ENCODE measurements at places on chromosomes 3 and 15.

- no peak for DNase-seq
These were observed 261.3 kb upstream of the NECTIN3 start for GRCh38 chr3:110810356-110810755.

DNA sequence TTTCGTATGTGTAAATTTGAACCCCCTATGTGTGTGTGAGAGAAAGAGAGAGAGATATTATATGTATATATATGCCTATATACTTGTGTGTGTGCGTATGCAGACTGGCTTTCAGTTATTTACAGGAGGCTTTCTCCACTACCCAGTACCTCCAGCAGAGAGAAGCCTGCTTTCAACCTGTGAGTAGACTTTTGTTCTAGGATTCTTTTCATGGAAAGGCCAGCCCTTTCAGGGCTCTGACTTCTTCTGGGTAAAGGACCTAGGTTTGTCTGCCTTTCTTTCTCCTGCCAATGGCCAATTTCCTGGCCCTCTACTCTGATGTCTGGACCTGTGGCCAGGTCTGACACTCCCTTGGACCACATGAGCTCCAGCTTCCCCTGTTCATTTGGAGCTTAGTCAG lies 23.8 kb downstream of the LRRC28 start:
- no peak for DNase-seq

DNA sequence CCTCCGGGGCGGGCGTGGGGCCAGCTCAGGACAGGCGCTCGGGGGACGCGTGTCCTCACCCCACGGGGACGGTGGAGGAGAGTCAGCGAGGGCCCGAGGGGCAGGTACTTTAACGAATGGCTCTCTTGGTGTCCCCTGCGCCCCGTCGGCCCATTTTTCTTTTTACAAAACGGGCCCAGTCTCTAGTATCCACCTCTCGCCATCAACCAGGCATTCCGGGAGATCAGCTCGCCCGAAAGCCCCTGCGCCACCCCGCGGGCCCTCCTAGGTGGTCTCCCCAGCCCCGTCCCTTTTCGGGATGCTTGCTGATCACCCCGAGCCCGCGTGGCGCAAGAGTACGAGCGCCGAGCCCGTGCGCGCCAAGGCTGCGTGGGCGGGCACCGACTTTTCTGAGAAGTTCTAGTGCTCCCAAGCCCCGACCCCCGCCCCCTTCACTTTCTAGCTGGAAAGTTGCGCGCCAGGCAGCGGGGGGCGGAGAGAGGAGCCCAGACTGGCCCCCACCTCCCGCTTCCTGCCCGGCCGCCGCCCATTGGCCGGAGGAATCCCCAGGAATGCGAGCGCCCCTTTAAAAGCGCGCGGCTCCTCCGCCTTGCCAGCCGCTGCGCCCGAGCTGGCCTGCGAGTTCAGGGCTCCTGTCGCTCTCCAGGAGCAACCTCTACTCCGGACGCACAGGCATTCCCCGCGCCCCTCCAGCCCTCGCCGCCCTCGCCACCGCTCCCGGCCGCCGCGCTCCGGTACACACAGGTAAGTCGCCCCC lies at the start of gene THBS1:
THBS1 (plus strand) TSS at position 595 of the 757 bp plus-strand sequence. CDS start 779 bp downstream, outside the sequence.
- DNase-seq: peak; percentile 25

- no peak for DNase-seq
These were observed 66.9 kb downstream of the ASB7 start for GRCh38 chr15:100669260-100669659.

- DNase-seq: no peak
These were observed 2.2 kb downstream of the JMJD7 start for GRCh38 chr15:41829959-41830646.

GRCh38 chr3:136835813-136836510 lies 17.0 kb downstream of the SLC35G2 start:
- DNase-seq: no peak

DNA sequence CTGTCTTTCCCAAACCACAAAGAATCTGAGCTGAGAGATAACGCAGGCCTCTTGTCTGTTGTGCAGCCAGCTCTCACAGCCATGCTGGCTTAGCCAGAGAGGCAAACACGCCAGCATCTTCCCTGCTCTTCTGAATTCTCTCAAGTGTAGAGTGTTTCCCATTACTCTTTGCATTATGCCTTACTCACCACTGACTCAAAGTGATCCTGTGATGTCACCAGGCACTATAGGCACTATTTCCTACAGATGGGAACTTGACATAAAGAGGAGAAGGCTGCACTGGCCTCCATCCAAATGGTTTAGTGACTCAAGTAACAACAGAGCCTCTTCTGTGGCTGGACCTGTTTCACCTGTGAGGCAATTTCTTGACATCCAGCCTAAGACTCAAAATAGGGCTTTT lies 44.4 kb downstream of the PDZRN3 start:
- no peak for DNase-seq

GRCh38 chr3:133081016-133081415 lies 42.8 kb downstream of the TMEM108 start:
- no peak for DNase-seq

- no peak for DNase-seq
These were observed 3.1 kb downstream of the PARP3 start for GRCh38 chr3:51945031-51945840.

DNA sequence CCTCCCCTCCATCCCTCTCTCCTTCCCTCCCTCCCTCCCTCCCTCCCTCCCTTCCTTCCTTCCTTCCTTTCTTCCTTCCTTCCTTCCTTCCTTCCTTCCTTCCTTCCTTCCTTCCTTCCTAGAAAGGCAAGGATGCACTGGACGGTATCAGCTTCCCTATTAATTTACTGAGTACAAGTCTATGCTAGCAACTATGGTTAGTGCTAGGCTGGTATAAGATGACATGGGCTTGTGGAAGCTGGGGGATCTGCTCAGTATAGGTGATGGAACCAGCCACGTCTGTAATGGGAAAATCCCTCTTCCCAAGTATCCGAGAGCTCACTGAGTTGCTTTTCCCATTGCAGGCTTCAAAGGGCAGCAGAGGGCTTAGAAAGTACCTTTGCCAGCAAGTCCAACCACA lies 96.4 kb upstream of the WNT5A start:
- DNase-seq: no peak

DNA sequence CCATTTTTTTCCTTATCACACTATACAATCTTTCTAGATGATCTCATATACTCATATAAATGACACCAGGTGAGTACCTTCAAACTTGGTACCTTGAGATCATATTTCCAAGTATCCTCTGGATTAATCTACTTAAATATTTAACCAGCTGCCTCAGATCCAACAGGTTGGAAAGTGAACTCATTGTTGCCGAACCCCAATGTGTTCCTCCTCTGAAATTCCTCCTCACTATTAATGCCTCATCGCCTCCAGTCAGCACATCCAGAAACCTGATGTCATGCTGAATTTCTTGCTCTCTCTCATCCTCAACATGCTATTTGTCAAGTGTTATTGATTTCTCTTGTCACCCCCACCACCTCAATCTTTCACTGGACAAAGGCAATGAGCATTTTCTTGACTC lies 221.8 kb downstream of the FMN1 start:
- DNase-seq: no peak

GRCh38 chr15:29800491-29801366 lies 21.5 kb downstream of the TJP1 start:
- DNase-seq: no peak

DNA sequence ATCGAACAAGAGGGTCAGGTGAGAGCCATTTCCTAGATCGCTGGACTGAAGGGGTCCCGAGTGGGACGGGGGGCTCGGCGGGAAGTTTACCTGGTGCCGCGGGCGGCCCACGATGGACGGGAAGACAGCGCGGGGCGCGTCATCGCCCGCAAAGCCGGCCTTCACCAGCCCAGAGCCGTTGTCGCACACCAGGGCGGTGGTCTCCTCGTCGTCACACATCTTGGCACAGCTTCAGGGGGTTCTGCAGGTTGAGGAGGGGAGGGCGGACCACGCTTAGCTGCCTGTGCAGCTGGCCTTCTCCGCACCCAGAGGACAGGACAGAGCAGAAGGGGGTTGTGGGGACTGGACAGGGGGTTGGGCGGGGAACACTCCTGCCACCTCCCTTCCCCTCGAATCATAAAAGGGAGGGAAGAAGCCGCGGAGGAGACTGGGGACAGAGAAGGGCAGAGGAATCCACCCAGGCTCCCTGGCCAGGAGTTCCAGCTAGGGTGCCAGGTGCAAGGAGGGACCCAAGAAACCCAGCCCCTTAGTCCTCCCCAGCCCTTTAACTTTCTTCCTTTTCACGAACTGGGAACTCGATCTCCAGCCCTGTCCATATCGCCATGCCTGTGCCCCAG lies 651 bp downstream of the ACTC1 start:
- DNase-seq: no peak

DNA sequence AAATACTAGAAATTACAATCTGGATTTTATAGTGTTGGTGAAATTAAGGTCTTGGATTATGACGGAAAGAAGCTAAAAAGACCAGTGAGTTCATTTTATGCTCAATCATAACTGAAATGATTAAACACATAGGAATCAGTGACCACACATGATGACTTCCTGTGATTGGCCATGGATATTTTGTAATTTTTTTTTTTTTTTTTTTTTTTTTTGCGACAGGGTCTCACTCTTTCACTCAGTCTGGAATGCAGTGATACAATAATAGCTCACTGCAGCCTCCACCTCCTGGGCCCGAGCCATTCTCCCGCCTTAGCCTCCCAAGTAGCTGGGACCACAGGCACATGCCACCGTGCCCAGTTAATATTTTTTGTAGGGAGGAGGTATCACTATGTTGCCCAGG lies 47.4 kb downstream of the PAQR5 start:
- no peak for DNase-seq

GRCh38 chr3:56630966-56631365 lies 52.1 kb downstream of the TASOR start:
- DNase-seq: no peak

DNA sequence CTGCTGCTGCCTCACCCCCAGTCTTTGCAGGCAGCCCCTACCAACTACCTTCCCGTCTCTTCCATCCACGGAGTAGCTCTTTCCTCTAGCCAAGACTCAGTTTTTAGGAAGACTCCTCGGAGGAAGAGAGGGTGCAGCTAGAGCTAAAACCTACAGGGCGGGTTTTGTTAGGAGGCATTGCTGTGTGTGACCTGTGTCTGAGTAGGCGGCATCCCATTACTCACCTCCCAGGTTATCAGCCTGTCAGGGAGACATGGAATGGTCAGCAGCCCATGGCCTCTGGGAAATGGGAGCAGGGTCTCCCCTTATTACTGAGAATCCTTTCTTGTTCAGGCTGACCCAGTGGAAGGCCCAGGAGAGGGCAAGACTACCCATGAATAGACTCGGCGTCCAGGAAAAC lies 43.8 kb upstream of the FGD5 start:
- DNase-seq: no peak

DNA sequence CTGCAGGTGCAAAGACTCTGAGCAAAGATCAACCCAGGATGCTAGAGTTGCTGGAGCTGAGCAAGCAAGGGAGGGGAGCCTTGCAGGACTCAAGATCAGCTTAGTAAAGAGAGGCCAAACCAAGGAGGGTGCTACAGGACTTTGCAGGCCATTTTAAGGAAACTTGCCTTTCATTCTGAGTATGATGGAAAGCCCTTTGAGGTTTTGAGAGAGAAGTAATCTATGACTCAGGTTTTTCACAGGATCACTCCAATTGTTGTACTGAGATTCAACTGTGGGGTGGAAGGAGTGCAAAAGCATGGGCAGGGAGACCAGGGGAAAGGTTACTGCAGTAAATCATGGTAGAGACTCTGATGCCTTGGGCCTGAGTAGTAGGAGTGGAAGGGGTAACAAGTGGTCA lies 260.4 kb upstream of the GPR149 start:
- DNase-seq: no peak

GRCh38 chr3:14780927-14781507 lies 37.7 kb upstream of the FGD5 start:
- no peak for DNase-seq

DNA sequence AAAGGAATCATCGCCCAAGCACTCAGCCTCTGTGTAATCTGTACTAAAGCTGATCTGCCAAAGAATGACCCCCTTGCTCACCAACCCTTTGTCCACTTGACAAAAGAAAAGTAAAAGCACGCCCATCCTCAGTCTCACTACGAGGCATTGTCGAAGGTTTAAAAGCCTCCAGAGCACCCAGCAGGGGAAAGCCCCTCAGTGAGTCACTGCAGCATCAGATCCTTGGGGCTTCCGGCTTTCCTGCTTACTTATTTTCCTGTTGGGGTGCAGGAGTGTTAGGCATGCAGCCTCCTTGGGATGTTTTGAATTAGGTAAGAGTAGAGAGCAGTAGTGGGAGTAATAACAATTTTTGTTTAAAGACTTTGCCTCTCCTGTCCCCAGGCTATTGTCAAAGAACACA lies 216.1 kb downstream of the MTHFS start:
- no peak for DNase-seq

GRCh38 chr15:59005579-59005978 lies 18.1 kb downstream of the RNF111 start:
- DNase-seq: no peak

GRCh38 chr15:77057685-77058084 lies 13.2 kb downstream of the TSPAN3 start:
- no peak for DNase-seq

GRCh38 chr3:59813148-59813538 lies 763.3 kb upstream of the CFAP20DC start:
- DNase-seq: no peak

GRCh38 chr3:52880047-52880446 lies 17.3 kb downstream of the STIMATE start:
- DNase-seq: no peak

DNA sequence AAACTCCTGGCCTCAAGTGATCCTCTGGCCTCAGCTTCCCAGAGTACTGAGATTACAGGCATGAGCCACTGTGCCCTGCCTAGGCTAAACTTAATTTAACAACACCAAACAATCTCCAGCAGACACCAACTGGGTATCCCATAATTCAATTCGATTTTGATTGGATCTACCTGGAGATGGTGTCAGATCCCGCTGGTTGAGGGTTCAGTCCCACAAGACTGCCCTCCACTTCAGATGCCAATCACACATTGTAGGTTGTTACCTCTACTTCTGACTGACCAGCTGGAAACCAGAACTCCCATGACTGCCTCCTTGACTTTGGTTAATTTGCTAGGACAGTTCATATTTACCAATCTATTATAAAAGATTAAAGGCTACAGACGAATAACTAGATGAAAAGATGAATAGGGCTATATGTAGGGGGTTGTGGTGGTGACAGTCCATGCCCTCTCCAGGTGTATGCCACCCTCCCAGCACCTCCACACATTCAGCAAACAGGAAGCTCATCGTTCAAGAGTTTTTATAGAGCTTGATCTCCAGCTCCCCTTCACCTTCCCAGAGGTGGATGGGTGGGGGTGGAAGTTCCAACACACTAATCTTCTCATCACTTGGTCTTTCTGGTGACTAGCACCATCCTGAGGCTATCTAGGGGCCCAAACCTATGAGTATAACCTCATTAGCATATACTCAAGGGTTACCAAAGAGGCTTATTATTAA lies 9.3 kb downstream of the B2M start:
- no peak for DNase-seq

- no peak for DNase-seq
These were observed 44.0 kb downstream of the CD200 start for GRCh38 chr3:112376992-112377391.

GRCh38 chr3:40055956-40056355 lies 246.5 kb downstream of the MYRIP start:
- DNase-seq: no peak

- peak; percentile 10 for DNase-seq
These were observed 79.8 kb downstream of the ABHD5 start for GRCh38 chr3:43770426-43771103.
